ENCODE measurements at places on chromosomes 6 and 20.

DNA sequence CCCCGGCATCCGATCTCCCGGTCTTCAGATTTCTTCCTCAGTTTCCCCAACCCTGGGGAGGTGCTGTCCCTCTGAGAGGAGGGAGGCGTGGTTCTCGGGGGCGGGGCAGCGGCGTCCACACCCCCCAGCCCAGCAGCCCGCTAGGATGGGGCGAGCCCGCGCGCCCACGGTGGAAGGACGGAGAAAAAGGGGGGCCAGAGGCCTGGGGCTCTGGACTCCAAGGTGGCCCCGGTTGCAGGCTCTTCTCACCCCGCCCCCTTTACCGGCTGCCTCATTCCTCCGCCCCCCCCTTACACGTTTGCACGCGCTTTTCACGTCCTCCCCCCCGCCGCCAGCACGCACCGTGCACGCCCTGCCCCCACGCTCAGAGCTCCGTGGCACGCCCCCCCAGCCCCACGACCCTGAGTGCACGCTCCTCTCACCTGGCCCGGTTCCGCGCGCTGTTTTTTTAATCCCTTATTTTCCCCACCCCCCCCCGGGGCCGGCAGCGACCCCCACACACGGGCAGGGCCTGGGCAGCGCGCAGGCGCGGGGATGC is 402 bp downstream of the ZBTB12 start:
- no peak for DNase-seq

GRCh38 chr6:74069089-74069581 is 373.1 kb downstream of the CD109 start:
- DNase-seq: no peak

DNA sequence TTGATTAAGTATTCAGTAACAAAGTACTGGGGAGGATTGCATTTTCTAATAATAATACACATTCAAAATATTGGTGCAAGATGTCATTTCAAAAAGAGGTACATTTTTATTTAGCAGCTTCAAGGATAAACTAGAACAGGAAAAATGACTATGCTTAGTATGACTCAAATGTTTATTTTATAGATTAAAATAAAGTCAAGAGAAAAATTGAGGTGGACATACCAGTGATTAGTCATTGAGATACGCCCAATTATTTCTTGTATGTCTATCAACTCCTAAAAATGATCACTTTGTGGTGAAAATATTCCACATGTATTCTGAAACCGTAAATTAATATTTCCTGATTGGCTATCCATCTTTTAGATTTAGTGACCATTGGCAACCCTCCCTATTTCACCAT is 96.7 kb downstream of the PHF3 start:
- no peak for DNase-seq

- DNase-seq: no peak
These were observed 73.0 kb upstream of the OPRM1 start for GRCh38 chr6:153966001-153966400.

GRCh38 chr20:41783423-41784208 is 165.4 kb upstream of the CHD6 start:
- DNase-seq: no peak

GRCh38 chr20:46420878-46421277 is 14.5 kb upstream of the ELMO2 start:
- DNase-seq: no peak

DNA sequence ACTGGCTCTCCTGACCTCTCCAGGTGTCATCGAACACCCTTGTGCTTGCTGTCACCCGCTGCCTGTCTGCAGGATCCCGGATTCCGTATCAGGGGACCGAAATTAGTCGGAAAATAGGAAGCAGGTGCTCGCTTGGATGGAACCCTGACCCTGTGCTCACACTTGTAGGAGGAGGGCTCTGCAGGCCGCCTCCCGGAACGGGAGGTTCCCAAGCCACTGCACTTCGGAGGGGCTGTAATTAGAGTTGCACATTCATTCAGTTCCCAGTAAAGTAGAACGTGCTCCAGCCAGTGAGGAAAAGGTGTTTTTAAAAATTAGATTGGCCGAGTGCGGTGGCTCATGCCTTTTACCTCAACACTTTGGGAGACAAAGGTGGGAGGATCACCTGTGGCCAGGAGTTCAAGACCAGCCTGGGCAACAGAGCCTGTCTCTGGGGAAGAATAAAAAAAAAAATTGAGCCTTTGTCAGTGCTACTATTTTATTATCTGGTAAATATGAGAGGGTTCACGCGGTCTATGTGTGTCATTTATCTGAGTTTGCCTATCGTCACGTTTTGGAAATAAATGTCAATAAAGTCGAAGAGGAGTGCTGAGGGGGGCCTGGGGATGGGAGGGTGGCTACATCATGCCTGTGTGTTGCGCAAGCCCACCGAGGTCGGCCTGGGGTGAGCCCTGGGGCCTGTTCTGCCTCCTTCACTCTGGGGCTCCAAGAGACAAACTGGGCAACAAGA is 1.5 kb upstream of the GMEB2 start:
- DNase-seq: peak; percentile 76

DNA sequence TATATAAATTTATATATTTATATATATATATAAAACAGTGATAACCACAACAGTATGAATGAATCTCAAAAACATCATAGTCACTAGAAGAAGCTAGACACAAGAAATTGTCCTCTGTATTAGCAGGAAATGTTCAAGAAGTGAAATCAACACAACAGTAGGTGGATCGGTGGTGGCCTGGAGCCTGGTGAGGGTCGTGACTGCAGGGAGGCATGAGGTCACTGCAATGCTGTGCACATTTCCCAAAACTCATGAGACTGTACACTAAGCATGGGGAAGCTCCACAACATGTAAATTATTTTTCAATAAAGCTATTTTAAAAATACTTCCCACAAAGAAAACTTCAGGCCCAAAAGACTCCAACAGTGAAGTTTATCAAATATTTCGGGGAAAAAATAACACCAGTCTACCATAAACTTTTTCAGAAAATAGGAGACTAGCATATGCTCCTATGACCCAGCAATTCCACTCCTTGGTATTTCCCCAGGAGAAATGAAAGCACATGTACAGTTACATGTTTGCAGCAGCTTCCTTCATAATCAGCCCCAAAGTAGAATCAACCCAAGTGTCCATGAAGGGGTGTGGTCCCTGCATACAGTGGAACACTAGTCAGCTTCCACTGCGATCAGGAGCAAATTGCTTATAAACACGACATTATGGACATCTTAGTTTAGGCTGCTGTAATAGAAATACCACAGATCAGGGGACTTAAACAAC is 144.2 kb downstream of the TBXT start:
- DNase-seq: no peak

- DNase-seq: no peak
These were observed 404.6 kb downstream of the BTBD9 start for GRCh38 chr6:38234934-38235682.

GRCh38 chr6:39330057-39330456 is 7.6 kb upstream of the KCNK16 start:
- DNase-seq: no peak

DNA sequence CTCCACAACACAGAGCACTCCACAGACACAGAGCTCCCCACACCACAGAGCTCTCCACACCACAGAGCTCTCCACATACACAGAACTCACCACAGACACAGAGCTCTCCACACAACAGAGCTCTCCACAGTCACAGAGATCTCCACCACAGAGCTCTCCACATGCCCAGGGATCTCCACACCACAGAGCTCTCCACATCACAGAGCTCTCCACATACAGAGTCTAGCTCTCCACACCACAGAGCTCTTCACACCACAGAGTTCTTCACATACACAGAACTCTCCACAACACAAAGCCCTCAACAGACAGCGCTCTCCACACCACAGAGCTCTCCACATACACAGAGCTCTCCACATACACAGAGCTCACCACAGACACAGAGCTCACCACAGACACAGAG is 55.3 kb downstream of the ERMARD start:
- no peak for DNase-seq

GRCh38 chr6:160333841-160334240 is 14.3 kb upstream of the SLC22A3 start:
- DNase-seq: no peak

DNA sequence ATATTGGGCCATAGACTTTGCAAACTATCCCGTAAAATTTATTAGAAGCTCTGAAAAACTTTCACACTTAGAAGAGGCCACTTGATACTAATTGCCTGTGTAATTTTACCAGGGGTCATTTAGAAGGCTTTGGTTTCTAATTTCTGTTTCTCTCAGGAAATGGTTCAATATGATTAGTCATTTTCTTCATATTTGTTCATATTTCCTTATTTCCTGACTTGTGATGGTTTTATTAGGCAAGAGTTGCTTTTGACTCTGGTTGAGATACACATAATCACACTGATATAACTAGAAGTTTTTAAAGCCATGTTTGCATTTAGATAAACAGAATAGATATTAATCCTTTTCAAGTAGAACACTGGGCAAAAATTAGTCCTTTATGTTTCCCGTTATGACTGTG is 11.8 kb upstream of the HBS1L start:
- peak; percentile 28 for DNase-seq

- no peak for DNase-seq
These were observed 27.5 kb upstream of the INSM1 start for GRCh38 chr20:20340443-20340842.
